ENCODE measurements at places on chromosomes 2 and 18.

DNA sequence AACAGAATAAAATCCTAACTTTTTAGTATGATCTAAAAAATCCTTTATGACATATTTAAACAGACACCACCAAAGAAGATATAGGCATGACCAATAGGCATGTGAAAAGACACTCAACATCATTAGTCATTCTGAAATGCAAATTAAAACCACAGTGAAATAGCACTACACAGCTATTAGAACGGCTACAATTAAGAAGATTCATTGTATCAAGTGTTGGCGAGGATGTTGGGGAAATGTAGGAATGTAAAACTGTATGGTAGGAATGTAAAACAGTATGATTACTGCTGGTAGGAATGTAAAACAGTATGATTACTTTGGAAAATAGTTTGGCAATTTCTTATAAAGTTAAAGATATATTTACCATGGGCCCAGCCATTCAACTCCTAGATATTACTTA lies 253.3 kb upstream of the TCF4 start:
- DNase-seq = no peak

- no peak for DNase-seq
Observed at GRCh38 chr2:238082827-238083226, 17.3 kb upstream of the ESPNL start.

DNA sequence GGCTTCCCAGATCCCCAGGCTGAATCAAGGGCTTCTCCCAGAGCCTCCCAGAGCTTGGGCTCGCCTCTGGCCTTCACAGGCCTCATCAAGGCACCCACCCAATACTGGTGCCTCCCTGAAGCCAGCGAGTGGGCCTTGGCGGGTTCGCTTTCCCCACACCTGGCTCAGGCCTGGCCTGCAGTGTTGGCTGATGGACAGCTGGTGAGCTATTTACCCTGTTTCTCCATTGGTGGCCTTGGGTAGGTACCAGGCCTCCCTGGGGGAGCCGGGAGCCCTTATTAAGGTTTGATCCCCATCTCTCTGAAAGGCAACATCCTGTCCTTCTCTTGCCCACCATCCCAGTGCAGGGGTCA lies 18.2 kb upstream of the DUSP2 start:
- DNase-seq = no peak

GRCh38 chr2:71811157-71811556 lies 336.5 kb downstream of the CYP26B1 start:
- DNase-seq = no peak

GRCh38 chr2:218990052-218990451 lies 3.2 kb downstream of the CRYBA2 start:
- DNase-seq = no peak

- no peak for DNase-seq
Observed at GRCh38 chr2:238406998-238407285, 19.8 kb upstream of the ASB1 start.

DNA sequence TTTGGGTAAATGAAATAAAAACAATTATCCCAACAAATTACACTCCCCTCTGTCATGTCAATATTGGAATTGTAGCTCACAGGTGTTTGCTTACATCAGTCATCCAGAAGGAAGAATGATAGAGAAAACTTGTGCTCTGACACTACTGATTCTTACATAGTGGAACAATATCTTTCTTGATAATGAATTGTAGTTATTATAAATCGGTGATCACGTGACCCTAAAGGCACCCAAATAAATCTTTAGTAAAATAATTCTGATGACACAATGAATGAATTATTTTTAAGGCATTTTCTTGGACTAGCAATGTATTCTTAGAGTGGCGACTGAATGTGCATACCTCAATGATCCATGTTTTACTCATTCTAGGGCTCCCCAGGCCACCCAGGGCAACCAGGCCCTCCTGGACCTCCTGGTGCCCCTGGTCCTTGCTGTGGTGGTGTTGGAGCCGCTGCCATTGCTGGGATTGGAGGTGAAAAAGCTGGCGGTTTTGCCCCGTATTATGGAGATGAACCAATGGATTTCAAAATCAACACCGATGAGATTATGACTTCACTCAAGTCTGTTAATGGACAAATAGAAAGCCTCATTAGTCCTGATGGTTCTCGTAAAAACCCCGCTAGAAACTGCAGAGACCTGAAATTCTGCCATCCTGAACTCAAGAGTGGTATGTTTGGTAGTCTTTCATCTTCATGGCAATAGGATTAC lies 34.5 kb downstream of the COL3A1 start:
- DNase-seq = no peak

DNA sequence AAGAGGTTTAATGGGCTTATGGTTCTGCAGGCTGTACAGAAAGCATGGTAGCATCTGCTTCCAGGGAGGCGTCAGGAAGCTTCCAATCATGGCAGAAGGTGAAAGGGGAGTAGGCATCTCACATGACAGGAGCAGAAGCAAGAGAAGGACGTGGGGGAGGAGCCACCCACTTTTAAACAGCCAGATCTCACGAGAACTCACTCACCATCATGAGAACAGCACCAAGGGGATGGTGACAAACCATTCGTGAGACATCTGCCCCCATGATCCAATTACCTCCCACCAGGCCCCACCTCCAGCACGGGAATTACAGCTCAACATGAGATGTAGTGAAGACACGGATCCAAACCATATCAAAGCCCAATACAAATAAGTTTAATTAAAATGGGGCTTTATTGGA lies 113.8 kb downstream of the ATL2 start:
- DNase-seq = no peak

DNA sequence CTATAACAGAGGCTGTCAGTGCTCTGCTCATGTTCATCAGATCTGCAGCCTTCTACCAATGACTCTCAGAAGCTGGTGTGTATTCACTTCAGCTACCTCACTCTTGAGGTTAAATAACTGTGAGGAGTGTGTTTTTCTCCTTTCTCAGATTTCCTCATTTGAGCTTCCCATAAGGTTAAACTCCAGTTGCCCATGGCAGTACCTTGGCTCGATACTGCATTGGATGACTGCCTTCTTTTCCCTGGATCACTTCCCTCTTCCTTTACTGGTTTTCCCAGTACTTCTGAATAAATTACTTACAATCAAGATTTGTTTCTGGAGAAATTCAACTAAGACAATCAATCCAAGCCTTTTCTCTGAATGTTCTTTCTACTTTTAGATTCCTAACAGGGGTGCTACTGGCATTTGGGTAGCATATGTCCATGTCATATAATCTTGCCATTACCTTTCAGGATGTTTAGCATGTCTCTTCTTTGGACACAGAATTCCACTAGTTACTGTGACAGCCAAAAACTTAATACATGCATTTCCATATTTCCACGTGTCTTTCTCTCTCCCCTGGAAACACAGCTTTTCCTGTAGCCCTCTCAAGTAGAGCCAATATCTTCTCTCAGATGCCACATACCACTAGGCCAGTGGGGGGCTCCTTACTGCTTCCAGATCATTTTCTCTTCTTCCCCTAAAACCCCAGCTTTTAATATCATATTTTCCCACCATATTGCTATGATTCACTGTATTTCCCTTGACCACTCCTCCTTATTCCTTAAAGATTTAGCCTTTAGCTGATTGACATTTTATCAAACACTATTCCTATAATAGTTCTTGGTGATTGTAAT lies 15.0 kb upstream of the SPOPL start:
- DNase-seq = no peak

GRCh38 chr2:21453723-21454450 lies 330.1 kb downstream of the TDRD15 start:
- DNase-seq = no peak

DNA sequence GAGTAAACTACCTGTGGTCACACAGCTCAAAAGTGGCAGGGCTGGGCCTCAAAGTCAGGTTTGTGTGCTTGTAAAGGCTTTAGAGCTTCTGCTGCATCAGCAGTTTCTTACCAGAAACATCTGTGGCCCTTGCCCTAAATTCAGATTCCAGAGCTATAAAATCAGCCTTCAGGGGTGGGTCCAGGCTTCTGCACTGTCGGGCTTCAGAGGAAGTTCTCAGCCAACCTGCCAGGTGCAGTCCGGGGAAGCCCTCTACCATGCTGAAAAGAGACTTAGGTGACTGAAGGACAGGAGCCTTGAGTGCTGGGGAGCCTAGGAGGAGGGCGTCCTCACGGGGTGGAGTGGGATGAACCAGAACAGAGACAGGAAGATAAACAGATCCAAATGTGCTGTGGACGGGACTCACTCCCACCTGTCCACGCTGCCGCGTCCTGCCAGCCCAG lies 69.9 kb upstream of the HS6ST1 start:
- no peak for DNase-seq

- DNase-seq = no peak
Observed at GRCh38 chr18:45370255-45371010, 244.8 kb upstream of the SLC14A2 start.

DNA sequence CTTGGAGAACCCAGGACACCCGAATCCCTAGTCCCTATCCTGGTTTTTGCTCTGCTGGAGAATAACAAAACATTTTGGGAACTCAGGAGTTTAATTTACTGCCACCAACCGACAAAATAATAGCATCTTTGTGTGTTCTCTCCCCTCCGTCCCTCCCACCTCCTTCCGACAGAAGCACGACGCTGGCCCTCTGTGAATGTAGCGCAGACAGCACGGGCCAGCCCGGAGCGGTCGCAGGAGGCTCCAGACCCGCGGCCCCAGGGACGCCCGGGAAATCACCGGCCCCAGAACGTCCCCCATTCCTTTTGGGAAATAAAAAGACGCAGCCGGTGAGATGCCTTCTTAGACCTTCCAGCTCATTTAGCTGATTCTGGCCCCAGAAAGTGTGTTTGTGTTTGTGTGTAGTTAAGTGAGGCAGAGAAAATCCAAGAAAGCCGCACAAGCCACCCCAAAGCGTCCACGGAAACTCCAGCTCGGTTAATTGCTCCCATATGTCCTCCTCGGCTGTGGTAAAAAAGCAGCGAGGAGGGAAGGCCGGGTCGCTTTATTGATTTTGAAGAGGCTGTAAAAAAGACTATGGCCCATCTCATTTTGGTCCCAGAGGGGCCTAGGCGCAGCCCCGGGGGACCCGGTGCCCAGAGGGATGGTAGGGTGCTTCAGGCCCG lies 577 bp upstream of the TANC1 start:
- DNase-seq = no peak

DNA sequence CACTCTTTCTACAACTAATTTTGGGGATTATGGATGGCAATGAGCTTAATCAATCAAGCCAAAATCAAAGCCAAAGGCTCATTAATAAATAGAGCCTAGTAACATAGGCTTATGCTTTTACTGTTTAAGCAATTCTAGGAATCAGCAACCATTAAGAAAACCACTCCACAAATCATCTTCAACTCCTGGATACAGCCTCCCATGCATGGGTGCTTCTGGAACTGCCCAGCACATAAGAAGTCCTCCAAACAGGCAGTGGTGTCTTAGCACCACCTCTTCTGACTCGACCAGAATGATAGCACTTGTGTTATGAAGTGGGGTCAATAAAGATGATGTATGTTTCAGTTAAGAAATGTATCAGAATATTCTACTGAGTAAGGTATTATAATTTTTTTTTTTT lies 104.4 kb upstream of the SERPINE2 start:
- no peak for DNase-seq

DNA sequence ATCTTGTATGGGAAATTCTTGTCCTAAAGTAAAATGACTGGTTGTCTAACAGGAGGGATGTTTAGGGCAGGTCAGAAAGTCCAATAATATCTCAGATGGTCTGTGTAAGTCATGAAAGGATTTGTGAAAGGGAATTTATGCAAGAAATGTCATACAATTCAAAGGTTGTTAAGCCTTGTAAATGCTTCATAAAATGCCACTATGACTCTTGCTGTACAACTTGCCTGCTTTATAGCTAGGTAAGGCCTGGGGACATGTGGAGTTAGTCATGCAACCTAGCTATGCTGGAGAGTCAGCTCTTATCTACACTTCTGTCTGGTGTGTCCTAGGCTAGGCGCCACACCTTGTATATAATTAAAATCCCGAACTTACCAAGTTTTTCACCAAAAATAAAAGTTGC lies 36.9 kb upstream of the VWA3B start:
- DNase-seq = no peak

- no peak for DNase-seq
Observed at GRCh38 chr18:3397786-3398185, 52.2 kb upstream of the TGIF1 start.

DNA sequence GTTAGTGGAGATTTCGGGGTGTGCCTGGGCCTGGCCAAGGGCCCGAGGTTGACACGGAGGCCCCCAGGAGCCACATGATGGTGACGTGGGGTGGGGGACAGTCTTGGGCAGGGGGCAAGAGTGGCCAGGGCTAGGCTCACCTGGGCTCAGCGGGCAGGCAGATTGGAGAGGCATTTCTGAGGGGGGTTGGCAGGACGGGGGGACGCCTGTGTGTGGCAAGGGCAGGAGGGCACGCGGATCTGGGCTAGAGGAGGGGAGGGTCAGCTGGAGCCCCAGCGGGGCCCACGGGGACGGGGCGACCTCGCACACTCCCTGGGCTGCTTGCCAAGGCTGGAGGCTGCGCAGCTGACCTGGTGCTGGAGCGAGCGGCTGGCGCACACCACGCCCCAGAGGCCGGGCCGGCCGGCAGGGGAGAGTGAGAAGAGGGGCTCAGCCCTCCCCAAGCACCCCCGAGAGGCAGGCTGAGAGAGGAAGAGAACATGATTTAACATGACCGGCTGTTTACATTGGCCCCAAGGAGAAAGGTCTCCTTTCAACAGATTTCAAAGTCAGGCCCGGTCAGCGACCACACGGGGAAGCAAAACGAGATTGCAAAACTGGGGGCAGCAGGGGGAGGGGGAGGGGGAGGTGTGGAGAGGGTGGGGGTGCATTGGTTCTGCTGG lies 38.0 kb upstream of the SNED1 start:
- no peak for DNase-seq

- no peak for DNase-seq
Observed at GRCh38 chr2:228927028-228928010, 343.8 kb downstream of the PID1 start.

- no peak for DNase-seq
Observed at GRCh38 chr2:1632510-1632909, 111.8 kb downstream of the PXDN start.

- no peak for DNase-seq
Observed at GRCh38 chr2:168426861-168427260, 29.2 kb upstream of the CERS6 start.

GRCh38 chr18:45441110-45441847 lies 174.0 kb upstream of the SLC14A2 start:
- no peak for DNase-seq

GRCh38 chr2:166246901-166247300 lies 119.1 kb upstream of the SCN1A start:
- DNase-seq = no peak
